ENCODE measurements at places on chromosomes 4 and X. TPM values are rescaled to one million over a fixed set of nuclear protein-coding genes. Genes with fewer than 3 reads are reported as not detected.

DNA sequence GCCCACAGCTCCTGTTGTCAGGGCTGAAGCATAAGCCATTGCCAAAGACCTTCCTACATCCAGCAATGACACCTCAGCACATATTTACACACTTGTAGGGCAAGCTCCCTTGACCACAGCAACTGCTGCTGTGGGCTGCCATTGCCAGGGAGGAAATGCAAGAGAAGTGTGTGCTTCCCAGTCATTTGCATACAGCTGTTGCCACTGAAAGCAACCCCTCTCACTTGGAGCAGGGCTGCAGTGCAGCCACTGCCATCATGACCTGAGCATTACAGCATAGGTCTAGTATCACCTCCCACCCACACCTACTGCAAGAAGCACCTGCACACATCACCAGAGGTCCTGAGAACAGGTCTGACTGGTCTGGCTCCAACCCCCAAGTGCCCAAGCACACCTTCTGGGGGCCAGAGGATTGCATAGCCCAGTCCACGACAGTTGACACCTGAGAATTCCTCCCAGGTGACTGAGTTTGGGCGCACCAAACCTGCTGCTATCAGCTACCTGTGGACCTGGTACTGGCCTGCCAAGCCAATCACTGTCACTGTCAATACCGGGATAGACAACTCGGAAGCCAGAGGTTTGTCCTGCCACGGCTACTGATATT lies 636.5 kb upstream of the SLIT2 start:
- no peak overlapping the region for H3K27ac ChIP-seq
- no peaks in the 10 kb centered on the region for H3K36me3 ChIP-seq

GRCh38 chrX:13906093-13906492 lies 89.2 kb upstream of the GPM6B start:
- DNase-seq, result no peak
- H3K27ac ChIP-seq, result no peak overlapping the region
- no peaks in the 10 kb centered on the region for H3K36me3 ChIP-seq
- no peaks in the 10 kb centered on the region for H3K4me1 ChIP-seq

GRCh38 chrX:134949271-134949670 lies 41.5 kb upstream of the SMIM10 start:
- no peaks in the 10 kb centered on the region for H3K27me3 ChIP-seq
- no peaks in the 10 kb centered on the region for H3K4me1 ChIP-seq
- no peak for DNase-seq
- H3K36me3 ChIP-seq, result no peaks in the 10 kb centered on the region
- no peak overlapping the region for H3K27ac ChIP-seq
- no peak overlapping the region for H3K4me3 ChIP-seq

DNA sequence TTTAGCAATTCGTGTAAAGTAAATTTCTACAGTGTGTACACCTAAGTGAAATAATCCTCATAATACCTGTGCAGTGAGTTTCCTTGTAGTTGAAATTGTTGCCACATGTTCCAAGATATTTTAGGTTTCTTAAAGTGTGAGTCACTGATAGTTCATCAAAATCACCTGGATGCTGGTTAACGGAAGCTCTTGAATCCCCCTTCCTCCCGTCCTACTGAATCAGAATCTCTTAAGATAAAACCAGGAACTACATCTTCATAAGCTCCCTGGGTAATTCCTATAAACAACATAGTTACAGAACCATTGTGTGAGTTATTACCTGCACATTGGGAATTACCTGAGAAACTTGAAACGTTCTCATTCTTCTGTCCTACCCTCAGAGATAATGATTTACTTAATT lies 197.4 kb upstream of the HS3ST1 start:
- H3K4me1 ChIP-seq, result no peaks in the 10 kb centered on the region
- H3K36me3 ChIP-seq, result no peaks in the 10 kb centered on the region
- H3K27ac ChIP-seq, result no peak overlapping the region
- H3K27me3 ChIP-seq, result no peaks in the 10 kb centered on the region

DNA sequence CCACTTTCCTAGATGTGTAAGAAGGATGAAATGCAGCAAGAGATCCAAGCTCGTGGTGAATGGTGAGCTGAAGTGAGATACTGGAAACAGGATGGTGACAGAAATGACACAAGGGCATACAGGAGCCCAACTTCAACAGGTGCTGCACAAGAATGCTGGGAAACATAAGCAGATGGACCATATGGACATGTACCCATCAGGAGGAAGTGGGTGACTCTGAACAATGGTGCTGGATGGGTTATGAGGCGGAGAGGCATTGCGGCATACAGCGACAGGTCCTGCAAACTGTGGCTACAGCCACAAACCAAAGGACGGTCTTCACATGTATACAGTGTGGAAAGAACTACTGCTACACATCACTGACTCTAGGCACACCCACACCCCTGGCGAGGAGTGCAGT lies 265.7 kb downstream of the CAMK2D start:
- no peak overlapping the region for H3K4me3 ChIP-seq
- no peaks in the 10 kb centered on the region for H3K4me1 ChIP-seq
- H3K27me3 ChIP-seq, result no peaks in the 10 kb centered on the region
- no peak overlapping the region for H3K27ac ChIP-seq
- H3K36me3 ChIP-seq, result peaks cover 5% of the 10 kb centered on the region

DNA sequence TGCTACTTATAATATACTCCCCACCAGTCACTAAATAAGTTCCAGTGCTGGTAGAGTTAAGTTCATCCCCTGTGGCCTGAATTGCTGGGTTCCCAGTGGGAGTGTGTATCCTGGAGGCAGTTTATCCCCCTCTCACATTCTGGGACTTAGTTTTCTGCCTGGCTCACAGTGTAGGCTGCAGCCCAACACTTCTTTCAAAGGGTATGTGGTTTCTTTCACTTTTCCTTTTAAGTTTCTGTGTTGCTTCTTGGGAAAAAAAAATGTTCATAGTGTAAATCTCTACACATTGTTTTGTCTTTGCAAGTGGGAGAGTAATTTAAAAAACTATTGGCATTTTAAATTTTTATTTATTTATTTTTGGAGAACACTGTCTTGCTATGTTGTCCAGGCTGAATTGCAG lies 204.0 kb downstream of the CHIC1 start:
- H3K27me3 ChIP-seq, result no peaks in the 10 kb centered on the region
- no peak overlapping the region for H3K27ac ChIP-seq
- H3K36me3 ChIP-seq, result no peaks in the 10 kb centered on the region

DNA sequence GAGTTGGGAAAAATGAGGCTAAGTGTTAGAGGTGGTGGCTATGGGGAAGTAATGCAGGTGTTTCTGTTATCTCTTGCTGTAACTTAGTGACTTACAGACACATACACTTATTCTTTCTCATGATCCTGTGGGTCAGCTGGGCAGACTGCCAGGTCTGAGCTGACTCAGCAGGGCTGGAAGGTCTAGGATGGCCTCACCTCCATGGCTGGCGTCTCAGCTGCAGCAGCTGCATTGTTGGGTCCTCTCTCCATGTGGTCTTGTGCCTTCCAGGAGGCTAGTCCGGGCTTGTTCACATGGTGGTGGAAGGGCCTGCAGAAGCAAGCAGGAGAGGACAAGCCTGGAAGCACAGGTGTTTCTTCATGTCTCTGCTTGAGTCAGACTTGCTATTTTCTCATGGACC lies 172.7 kb downstream of the NHS start:
- no peaks in the 10 kb centered on the region for H3K27me3 ChIP-seq
- no peak overlapping the region for H3K27ac ChIP-seq
- DNase-seq, result peak; percentile 70
- no peaks in the 10 kb centered on the region for H3K4me1 ChIP-seq

DNA sequence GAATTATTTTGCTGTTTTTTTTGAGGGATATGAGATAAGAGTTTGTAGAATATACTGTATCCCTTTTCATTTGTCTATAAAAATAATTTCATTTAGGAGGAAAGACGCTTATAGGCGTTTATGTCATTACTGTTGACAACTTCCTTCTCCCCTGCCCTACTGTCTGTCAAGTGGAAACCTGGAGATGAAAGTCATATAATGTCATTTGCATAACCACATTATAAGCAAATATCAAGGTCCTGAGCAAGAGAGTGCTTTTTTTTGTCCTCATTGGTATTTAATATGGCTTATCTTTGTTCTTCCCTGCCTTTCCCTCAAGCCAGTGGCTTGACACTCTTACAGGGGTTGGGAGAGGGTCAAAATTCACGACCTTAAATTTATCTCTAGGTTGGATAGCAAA lies 55.8 kb downstream of the LRP2BP start:
- no peak overlapping the region for H3K4me3 ChIP-seq
- no peaks in the 10 kb centered on the region for H3K27me3 ChIP-seq
- DNase-seq, result no peak
- no peaks in the 10 kb centered on the region for H3K4me1 ChIP-seq
- peaks cover 33% of the 10 kb centered on the region for H3K36me3 ChIP-seq
- no peak overlapping the region for H3K27ac ChIP-seq

GRCh38 chr4:152698089-152698499 lies 18.3 kb upstream of the TMEM154 start:
- no peaks in the 10 kb centered on the region for H3K36me3 ChIP-seq
- no peak overlapping the region for H3K4me3 ChIP-seq
- no peaks in the 10 kb centered on the region for H3K4me1 ChIP-seq
- H3K27ac ChIP-seq, result no peak overlapping the region

DNA sequence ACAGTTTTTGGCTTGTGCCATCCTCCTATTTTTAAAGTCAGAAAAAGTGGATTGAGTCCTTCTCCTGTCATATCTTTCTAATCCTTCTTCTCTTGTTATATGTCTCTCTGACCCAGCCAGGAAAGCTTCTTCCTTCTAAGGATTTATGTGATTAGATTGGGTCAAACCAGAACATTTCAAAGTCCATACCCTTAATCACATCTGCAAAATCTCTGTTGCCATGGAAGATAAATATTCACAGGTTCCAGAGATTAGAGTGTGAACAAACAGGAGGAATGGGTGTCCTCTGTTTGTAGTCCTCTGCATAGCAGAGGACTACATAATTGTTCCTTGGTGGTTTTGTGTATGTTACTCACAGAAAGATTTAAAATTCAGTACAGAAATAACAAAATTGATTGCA lies 421.2 kb downstream of the EPHA5 start:
- no peaks in the 10 kb centered on the region for H3K36me3 ChIP-seq
- H3K4me3 ChIP-seq, result no peak overlapping the region
- H3K27me3 ChIP-seq, result no peaks in the 10 kb centered on the region
- H3K27ac ChIP-seq, result no peak overlapping the region
- no peak for DNase-seq
- no peaks in the 10 kb centered on the region for H3K4me1 ChIP-seq

DNA sequence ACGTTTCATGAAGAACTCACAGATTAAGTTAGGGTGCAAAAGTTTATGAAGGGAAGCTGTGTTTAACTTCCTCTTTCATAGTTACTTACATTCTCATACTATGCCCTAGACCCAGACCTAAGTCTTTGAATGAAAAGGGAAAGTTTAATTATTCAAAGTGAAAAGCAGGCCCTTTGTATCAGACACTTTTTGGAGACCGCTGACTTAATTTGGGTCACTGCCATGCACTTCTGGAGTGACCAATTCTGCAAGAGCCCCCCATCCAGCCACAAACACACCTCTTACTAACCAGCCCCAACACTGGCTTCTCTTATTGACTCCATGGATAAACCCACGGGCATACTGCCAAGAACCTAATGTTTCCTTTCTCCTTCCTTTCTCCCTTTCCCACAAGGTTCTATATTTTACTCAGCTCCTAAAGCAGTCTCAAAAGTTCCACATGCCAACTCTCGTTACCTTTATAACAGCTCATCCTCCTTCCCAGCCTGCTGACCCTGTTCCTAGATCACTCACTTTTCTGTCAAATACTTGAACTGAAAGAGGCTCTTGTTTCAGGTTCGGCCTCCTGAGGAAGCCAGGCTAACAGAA lies 34.5 kb downstream of the ABCE1 start:
- no peaks in the 10 kb centered on the region for H3K27me3 ChIP-seq
- peaks cover 28% of the 10 kb centered on the region for H3K36me3 ChIP-seq
- no peak for DNase-seq
- H3K27ac ChIP-seq, result no peak overlapping the region

Gene CLDN2
- total RNA-seq, result 0.61 TPM

- H3K4me1 ChIP-seq, result no peaks in the 10 kb centered on the region
- no peak overlapping the region for H3K4me3 ChIP-seq
- DNase-seq, result no peak
- H3K27ac ChIP-seq, result no peak overlapping the region
Measured at GRCh38 chrX:25343060-25343459, 327.3 kb upstream of the ARX start.

Gene BBS12
- total RNA-seq, result 2.8 TPM
